ENCODE measurements at places on chromosomes 1 and 21. TPM values are rescaled to one million over a fixed set of nuclear protein-coding genes. Genes with fewer than 3 reads are reported as not detected.

Gene VASH2
- 3.7 TPM for total RNA-seq

Gene FAM131C
- total RNA-seq, result 3.2 TPM

Gene SMCP
- not detected for total RNA-seq

Gene NFASC
- 40.6 TPM for total RNA-seq

Gene PERM1
- total RNA-seq, result 85.5 TPM

Gene KRTAP15-1
- total RNA-seq, result not detected

Gene IL12RB2
- 2.9 TPM for total RNA-seq

Gene RGS16
- total RNA-seq, result 1.5 TPM

Gene DDI2
- total RNA-seq, result 23.6 TPM

Gene DYRK3
- total RNA-seq, result 18.7 TPM

DNA sequence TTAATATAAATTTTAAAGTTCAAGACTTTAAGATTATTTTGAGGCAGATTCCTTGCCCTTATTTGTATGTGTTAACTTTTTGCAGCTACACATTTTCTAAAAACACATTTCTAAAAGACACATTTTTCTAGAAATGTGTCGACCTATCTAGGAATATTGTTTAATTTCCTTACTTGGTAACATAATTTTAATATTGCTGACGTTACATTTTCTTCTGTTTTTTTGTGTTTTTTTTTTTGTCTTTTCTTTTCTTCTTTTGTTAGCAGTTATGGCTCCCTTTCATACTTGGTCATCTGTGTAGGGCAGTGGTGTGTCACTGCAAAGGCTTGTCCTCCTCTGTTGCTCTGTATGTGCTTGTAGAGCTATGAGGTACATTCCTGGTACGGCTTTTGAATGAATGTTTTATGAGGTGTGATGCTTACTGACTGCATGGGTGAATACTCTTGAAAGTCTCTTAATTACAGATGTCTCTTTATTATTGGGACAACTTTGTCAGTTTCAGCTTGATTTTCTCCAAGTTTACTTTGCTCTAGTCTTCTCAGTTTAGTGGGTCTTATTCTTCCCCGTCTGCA, 30.1 kb downstream of the LRRC8D start:
- DNase-seq, result no peak

DNA sequence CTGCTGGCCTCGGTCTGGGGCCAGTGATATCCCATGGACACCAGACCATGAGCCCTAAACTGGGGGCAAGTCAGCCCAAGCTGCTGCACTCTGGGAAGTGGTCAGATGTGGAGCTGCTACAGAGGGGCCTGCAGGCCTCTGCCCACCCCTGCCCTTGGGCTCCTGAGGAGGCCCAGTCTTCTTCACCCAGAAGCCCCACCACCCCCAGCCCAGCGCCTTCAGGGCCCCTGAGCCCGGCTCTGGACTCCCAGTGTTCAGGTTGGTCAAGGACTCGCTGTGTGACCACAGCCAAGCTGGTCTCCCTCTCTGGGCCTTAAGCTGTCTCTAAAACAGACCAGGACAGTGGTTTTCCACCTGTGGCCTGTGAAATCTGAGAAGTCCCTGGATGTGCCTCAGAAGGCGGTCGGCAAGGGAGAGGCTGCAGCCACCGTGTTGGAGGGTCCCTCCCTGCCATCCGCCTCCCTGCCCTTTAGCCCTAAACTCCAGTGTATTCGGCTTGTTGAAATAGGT, 79.7 kb upstream of the TMEM51 start:
- DNase-seq, result no peak

GRCh38 chr1:29835874-29836273, 599.6 kb downstream of the PTPRU start:
- DNase-seq, result no peak

- no peak for DNase-seq
Observed at GRCh38 chr1:10629816-10630571, 155.2 kb downstream of the PEX14 start.

- no peak for DNase-seq
Observed at GRCh38 chr1:19330449-19331135, 18.5 kb downstream of the SLC66A1 start.

DNA sequence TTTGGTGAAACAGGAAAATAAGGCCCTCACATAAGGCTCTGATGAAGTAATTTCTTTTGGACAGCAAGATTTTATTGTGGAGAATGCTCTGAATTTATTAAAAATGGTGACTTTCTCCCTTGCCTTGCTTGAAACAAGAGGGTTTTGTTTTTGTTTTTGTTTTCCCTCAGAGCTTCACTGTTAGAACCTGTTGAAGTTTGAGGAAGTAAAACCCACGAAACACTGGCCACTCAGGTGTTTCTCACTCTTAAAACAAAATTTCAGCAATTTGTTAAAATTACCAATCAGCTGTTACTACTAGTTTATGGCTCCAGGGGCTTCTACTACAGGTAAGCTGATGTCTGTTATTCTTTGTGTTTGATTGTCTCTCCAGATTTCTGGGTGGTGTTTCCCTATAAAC, 112.6 kb upstream of the B3GALT2 start:
- no peak for DNase-seq

DNA sequence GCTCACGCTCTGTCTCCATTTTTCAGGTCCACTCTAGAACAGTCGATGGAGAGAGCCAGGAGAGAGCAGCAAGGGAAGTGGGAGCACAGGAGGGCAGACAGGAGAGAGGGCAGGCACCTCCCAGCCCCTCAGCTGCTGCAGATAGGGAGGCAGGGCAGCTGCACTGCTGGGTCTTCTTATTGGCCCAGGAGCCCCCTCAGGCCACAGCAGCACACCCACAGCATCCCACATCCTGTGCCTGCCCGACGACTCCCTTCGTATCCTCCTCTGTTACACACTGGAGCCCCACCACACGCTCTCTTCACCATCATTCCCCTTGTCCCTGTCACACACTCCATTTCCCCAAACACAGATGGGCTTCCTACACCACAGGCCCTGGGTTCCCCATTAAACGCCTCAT, 13.7 kb upstream of the ARTN start:
- no peak for DNase-seq

DNA sequence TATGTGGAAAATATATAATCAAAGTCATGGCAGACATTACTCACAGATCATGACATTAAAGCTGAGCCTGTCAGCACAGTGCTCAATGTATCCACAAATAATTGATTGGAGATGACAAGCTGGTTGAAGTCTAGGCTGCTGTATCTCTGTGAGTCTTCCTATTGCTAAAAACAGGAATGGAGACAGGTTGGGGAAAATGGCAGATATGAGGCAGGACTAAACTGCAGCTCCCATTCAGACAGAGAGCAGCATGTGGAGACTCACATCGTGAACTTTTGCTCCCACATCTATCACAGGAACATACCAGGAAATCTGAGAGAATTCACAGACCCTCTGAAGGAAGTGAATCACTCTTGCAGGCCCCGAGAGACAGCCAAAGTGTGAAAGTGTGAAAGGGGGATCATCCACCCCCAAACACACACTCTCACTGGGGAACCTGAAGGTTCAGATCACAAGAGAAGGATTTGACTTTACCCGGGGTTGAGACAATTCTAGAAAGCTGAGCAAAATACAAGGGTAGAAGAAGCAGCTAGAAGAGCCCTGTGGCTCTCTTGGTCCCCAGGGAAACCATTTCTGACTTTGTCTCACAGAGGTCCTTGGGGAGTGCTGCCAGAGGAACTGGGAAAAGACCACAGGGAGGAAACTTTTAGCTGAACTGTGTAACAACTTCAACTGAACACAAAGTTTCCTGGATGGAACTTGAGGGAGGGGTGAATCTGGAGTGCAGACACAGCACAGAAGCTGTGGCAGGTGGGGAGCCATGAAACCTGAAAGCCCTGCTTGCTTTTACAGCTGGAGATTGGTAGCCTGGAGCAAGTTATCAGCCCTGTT, 173.4 kb downstream of the S1PR1 start:
- DNase-seq, result no peak

DNA sequence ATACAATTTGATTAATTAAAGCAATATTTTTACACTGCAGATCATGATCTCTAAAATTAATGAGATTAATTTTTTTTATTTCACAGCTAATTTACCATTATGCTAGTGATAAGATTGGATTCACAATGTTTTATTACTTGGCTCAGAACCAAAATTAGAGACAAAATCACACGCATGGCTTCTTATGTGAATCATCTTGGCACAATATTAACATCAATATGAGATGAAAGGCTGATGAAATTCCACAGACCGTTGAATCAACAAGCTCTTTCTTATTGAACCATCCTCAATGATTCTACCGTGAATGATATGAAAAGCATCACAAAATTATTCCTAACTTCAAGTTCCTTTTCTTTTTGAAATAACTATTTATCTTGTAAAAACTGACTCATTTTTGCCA, 544.9 kb downstream of the KCNT2 start:
- no peak for DNase-seq

GRCh38 chr21:22063140-22063539, 1064.9 kb downstream of the NCAM2 start:
- DNase-seq, result no peak

GRCh38 chr1:154410185-154410827, 5.2 kb downstream of the IL6R start:
- DNase-seq, result no peak

DNA sequence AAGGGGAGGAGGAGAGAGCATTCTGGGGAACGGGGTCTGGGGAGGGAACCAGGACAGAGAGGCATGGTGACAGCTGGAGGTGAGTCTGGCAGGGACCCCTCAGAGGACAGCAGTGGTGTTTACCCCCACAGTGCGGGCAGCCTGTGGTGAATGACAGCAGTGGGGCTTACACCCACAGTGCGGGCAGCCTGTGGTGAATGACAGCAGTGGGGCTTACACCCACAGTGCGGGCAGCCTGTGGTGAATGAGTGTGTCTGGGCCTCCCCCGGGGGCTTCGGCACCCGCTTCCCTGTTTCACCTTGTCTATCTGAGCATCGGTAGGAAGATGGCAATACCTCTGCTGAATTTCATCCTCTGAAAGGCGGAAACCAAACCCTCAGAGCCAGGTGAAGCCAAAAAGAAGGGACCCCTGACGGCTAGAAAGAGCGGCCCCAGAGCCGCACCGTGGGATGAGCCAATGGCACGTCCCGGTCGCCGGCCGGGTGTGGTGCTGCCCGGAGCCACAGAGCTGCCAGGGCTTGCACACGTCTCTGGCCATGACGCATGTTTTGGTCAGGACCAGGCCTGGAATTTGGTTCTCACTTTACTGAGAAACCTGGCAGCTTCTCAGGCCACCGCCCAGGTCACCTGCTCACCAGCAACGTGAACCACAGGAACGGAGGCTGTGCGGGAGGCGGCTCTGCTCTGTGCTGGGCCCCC, 54.1 kb downstream of the SIK1 start:
- DNase-seq, result no peak

DNA sequence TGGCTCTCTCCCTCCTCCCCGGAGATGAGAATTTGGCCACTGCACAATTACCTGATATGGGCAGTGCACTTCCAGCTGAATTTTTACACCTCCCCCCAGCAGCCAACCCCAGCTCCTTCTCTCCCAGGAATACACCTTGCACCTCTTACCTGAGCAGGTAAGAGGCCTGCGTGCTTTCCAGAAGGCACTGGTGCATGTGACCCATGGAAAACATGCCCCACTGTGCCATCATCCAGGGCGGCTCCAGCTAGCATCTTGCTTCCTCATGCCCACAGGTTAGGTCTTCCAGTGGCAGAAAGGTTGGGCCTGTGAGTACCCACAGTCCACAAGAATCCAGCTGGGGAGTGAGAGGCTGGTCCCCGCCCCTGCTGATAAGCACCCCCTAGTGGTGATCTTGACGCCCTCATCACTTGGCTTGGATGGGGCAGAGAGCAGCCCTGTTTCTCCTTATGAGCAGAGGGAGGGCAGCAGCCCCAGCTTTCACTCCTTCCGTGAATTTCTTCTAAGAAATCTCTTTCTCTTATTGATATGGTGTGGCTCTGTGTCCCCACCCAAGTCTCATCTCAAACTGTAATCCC, 57.8 kb downstream of the EDARADD start:
- no peak for DNase-seq

GRCh38 chr1:68188644-68189340, 43.5 kb downstream of the WLS start:
- DNase-seq, result no peak

DNA sequence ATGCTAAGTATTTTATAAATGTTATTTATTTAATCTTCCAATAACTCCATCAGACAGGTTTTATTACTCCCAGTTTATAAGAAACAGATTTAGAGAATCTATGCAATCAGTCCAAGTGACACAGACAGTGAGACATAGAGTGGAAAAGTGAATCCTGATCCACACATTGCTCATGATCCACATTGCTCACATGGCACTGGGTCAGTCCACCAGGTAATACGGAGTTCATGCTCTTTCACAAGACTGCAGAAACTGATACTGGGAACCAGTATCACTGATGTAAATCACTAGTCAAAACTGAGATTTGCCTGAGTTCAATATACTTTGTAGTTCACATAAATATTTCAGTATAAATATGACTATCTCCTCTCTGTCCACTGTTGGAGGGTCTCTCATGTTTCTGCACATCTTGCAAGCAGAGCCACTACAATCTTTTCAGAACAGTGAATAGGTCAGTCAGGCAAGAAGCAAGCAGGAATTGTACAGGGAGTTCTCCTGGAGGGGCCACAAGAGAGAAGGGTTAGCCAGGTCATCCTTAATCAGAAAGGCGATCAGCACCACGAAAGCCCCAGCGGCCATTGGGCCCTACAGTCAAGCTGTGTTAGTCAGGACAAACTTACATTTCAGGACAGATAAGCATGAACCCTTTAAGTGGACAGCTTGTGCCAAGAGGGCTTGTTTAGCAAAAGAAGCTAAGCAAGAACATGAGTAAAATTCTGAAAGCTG, 275.4 kb upstream of the NR5A2 start:
- no peak for DNase-seq
